ENCODE measurements at places on chromosomes 7 and 10. TPM values are rescaled to one million over a fixed set of nuclear protein-coding genes. Genes with fewer than 3 reads are reported as not detected.

RGR gene
- 1.6 TPM for total RNA-seq

TMEM178B gene
- total RNA-seq: 126 TPM

GRM3 gene
- 153 TPM for total RNA-seq

USP6NL gene
- 29.8 TPM for total RNA-seq

OR2A5 gene
- not detected for total RNA-seq

TECPR1 gene
- 24.7 TPM for total RNA-seq

SNCG gene
- 29.1 TPM for total RNA-seq

ENKUR gene
- 16.6 TPM for total RNA-seq

GBX1 gene
- total RNA-seq: 1.6 TPM

TAS2R41 gene
- not detected for total RNA-seq

STOX1 gene
- total RNA-seq: 15.7 TPM

PTER gene
- 0.92 TPM for total RNA-seq

C1QL3 gene
- total RNA-seq: 18.0 TPM

HTRA1 gene
- 64.1 TPM for total RNA-seq

OPN1SW gene
- not detected for total RNA-seq

TDRD1 gene
- 1.4 TPM for total RNA-seq

SLC25A28 gene
- 20.3 TPM for total RNA-seq

HOXA9 gene
- total RNA-seq: not detected

GIMAP6 gene
- 6.9 TPM for total RNA-seq

AGR2 gene
- total RNA-seq: 0.46 TPM

CALCR gene
- total RNA-seq: 5.1 TPM

PLPP4 gene
- 29.1 TPM for total RNA-seq

ADAM8 gene
- total RNA-seq: 1.4 TPM

TCTN3 gene
- 25.8 TPM for total RNA-seq

C10orf62 gene
- 0.23 TPM for total RNA-seq

ZMYND11 gene
- 143 TPM for total RNA-seq

MKI67 gene
- 6.0 TPM for total RNA-seq

TYW1B gene
- total RNA-seq: 2.8 TPM

TFR2 gene
- total RNA-seq: 9.2 TPM

SLC13A4 gene
- total RNA-seq: 18.9 TPM

LIPM gene
- total RNA-seq: not detected

PLXDC2 gene
- 45.0 TPM for total RNA-seq

GPER1 gene
- total RNA-seq: 3.0 TPM

CPN1 gene
- not detected for total RNA-seq

MKX gene
- 3.2 TPM for total RNA-seq

PLAC9 gene
- total RNA-seq: 1.4 TPM

TAS2R5 gene
- 1.8 TPM for total RNA-seq

FAM241B gene
- total RNA-seq: 33.4 TPM

AKR1C4 gene
- total RNA-seq: not detected

ZSCAN25 gene
- total RNA-seq: 14.8 TPM

IFIT3 gene
- total RNA-seq: 8.5 TPM

LRRC17 gene
- total RNA-seq: 33.2 TPM

FAM221A gene
- total RNA-seq: 14.5 TPM

CCDC172 gene
- not detected for total RNA-seq

BEND7 gene
- 16.8 TPM for total RNA-seq

ZNF853 gene
- total RNA-seq: 28.8 TPM

DNAJC12 gene
- total RNA-seq: 25.6 TPM

CHST3 gene
- 12.2 TPM for total RNA-seq

AHR gene
- total RNA-seq: 20.1 TPM

BMPR1A gene
- 48.0 TPM for total RNA-seq
